ENCODE measurements at places on chromosomes 6 and 20. TPM values are rescaled to one million over a fixed set of nuclear protein-coding genes. Genes with fewer than 3 reads are reported as not detected.

- no peak for DNase-seq
Observed at GRCh38 chr6:162670345-162670744, 57.2 kb downstream of the PRKN start.

GRCh38 chr6:136290410-136291010 is 864 bp upstream of the BCLAF1 start:
- DNase-seq, result peak; percentile 35

The TFAP2C gene
- polyA plus RNA-seq, result not detected

The NTSR1 gene
- 0.12 TPM for polyA plus RNA-seq

The RHAG gene
- polyA plus RNA-seq, result 359 TPM

The SRMS gene
- polyA plus RNA-seq, result not detected

Measured in K562 (cell line).